Fibroblast of lung (primary cell): ENCODE measurements at places on chromosomes 3 and 15.

DNA sequence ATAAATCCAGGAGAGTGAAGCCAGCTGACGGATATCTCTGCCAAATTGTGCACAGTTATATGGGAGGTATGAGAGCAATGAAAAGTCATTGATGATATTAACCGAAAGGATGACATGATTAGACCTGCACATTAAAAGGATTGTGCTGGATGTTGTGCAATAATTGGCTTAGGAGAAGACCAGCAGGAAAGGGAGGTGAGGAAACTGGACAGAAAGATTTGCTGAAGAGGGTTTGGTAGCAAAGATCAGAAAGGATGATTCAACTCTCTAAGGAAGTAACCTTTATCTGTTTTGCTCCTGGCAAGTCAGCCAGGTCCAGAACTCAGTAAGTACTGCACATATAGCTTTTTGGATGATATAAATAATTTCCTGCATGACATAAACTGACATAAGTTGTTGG lies 704.7 kb downstream of the GRM7 start:
- peak; percentile 1 for DNase-seq

DNA sequence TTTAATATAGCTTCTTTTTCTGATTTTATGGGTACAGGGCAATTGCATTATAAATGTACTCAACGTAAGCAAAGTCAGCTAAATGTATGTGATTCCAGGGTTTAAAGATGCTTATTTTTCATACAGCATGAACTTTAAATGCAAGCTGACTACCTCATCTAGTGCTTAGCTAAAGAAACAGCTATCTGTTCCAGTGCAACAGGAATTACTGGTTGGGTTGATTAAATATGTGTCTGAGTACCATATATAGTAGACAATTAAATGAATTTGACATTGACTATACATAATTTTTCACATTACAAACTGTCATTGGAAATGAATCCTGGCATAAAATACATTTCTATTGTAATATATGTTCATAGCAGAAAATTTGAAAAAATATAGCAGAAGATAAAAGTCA lies 26.3 kb upstream of the SV2B start:
- DNase-seq: no peak

GRCh38 chr3:57065588-57065987 lies 5.1 kb downstream of the SPATA12 start:
- peak; percentile 89 for DNase-seq

GRCh38 chr3:5690904-5691532 lies 503.5 kb downstream of the EDEM1 start:
- DNase-seq: no peak

- DNase-seq: no peak
Measured at GRCh38 chr15:71899674-71900073, 89.3 kb downstream of the NR2E3 start.
